ENCODE measurements at places on chromosomes 7 and 10.

- DNase-seq: no peak
Measured at GRCh38 chr10:4279655-4280054, 494.6 kb upstream of the KLF6 start.

- no peak for DNase-seq
Measured at GRCh38 chr7:126436213-126436868, 816.4 kb downstream of the GRM8 start.

DNA sequence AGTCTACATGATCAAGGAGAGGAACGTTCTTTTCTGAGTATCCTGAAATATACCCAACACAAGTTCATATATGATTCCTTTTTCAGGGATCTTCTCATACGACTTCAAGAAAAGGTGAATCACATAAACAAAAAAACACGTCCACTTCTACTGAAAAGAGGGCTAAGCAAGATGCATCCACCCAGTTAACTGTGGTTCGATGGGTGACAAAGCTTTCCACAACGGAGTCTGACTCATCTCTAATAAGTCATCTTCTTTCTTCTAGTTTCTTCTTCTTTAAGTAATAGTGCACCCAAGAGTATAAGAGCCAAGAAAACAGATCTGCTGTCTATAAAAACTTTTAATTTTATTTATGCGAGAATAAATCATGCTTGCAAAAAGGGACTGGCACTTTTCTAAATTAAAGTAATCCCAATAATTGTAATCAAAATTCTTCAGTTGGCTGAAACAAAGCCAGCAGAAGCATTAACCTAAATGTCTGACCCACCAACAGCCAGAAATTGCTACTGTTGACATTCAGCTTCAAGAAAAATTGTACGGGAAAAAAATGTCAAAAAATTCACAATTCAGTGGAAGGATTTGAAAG lies 146.9 kb upstream of the ANK3 start:
- no peak for DNase-seq

GRCh38 chr10:124074501-124075109 lies 18.8 kb downstream of the CHST15 start:
- no peak for DNase-seq

GRCh38 chr7:40571796-40572195 lies 437.0 kb downstream of the SUGCT start:
- no peak for DNase-seq

DNA sequence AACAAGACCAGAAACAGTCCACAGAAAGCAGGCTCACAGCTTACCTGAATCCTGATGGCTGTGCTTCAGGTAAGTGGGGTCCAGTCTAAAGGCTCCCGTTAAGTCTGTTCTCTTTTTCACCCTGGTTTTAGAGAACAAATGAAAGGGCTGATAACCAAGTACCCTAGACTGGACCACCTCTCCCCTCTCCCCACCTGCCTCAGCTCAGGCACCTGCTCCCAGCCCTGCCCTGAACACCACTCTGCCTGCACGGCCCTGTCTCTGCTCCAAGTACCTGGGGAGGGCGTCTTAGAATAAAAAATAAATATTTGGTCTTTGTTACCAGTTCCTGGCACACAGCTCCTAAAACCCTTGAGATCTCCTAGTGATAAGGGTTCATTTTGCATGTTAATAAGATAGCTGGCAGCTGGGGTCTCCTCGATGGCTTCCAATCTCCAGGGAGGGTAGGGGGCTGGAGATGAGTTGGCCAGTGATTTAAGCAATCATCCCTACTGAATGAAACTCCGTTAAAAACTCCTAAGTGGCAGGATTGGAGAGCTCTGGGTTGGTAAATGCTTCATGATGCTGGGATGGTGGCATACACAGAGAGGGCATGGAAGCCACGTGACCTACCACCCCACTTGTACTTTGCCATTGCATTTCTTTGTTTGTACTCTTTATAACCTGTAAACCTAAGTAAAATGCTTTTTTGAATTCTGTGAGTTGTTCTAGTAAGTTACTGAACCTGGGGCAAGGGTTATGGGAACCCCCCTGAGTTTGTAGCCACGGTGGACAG lies 29.8 kb upstream of the FIGNL1 start:
- DNase-seq: no peak

GRCh38 chr10:126701526-126701925 lies 31.0 kb upstream of the C10orf90 start:
- no peak for DNase-seq

GRCh38 chr10:95388539-95388938 lies 97.7 kb upstream of the PDLIM1 start:
- DNase-seq: no peak

DNA sequence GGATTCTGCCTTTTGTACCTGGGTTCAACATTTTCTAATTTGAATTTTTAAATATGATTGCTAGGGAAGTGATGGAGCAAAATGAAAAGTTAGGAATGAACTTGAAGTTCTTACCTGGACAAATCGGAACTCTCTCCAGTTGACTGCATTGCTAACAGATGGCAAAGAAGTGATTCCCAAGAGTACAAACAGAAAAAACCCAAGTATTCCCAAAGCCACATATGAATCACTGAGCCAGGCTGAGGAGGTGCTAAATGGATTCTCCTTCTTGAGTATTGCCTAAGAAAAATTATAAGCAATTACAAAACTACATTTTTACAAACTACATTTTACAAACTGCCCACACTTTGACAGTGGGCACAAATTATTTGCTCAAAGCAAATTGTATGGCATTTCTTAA lies 25.9 kb downstream of the STEAP4 start:
- no peak for DNase-seq

GRCh38 chr7:51456431-51457060 lies 139.9 kb upstream of the COBL start:
- DNase-seq: no peak

DNA sequence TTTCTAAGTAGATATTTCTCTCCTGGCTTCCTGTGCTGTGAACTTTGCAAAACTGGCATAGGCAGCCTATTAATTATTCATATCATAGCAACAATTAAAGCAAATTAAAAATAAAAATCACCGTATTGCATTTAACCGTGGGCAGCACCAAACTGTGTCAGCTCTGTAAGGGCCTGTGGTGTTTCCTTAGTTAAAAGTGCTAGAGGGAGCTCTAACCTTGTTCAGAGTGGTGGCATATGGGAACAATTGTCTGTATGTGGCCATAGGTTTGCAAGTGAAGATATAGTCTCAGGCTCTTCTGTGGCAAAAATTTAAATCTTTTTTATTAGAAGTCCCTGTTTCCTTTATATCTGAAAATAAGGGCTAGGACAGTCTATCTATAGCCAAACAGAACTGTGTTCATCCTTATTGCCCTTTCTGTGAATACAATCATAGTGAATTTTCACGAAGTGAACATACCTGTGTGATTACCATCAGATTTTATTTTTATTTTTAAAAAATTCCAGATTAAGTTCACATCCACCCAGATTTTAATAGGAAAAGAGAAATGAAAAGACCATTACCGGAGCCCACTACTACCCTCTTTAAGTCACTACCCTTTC lies 92.6 kb downstream of the POLL start:
- DNase-seq: no peak

GRCh38 chr7:17094963-17095574 lies 203.4 kb upstream of the AHR start:
- DNase-seq: no peak

- no peak for DNase-seq
Measured at GRCh38 chr10:121661451-121661851, 63.2 kb upstream of the FGFR2 start.

GRCh38 chr7:150372271-150373048 lies 3.8 kb downstream of the REPIN1 start:
- DNase-seq: no peak

DNA sequence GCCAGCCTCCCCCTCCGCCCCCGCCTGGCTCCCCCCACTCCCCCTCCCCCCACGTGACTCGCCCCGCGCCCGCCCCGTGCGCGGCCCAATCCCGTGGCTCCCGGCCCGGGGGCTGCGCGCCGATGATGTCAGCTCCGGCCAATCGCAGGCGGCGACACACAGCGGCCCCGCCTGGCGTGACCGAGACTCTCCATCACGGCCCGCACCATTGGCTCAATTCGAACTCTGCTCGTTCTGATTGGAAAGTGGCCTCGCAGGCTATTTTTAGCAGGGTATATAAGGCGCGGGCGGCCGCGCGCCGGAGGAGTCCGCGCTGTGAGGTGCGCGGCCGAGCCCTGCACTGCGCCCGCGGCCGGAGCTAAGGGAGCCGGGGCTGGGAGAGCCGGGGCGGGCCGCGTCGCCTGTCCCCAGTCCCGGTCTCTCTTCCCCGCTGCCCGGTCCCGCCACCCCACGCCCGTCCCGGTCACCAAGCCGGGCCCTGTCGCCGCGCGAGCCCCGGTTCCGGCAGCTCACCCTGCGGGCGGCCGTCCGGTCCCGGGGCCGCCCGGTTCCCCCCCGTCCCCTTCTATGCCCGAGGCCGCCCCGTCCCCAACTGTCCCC lies 342 bp upstream of the KLF6 start:
- peak; percentile 93 for DNase-seq

DNA sequence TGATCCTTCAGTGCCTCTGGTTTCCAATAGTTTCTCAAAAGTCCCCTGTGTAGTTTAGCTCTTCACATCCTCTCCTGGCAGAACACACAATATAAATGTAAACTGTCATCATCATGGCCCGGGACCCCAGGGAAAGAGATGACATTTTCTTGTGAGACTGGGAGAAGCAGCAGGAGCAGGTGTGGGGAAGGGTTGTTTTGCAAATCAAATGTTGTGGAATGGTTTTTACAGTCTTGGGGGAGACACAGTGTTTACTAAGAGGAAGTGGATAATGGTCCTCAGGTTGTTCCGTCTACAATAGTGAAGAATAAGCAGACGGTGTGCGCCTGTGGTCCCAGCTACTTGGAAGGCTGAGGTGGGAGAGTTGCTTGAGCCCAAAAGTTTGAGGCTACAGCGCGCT lies 159.1 kb downstream of the SEC23IP start:
- no peak for DNase-seq

DNA sequence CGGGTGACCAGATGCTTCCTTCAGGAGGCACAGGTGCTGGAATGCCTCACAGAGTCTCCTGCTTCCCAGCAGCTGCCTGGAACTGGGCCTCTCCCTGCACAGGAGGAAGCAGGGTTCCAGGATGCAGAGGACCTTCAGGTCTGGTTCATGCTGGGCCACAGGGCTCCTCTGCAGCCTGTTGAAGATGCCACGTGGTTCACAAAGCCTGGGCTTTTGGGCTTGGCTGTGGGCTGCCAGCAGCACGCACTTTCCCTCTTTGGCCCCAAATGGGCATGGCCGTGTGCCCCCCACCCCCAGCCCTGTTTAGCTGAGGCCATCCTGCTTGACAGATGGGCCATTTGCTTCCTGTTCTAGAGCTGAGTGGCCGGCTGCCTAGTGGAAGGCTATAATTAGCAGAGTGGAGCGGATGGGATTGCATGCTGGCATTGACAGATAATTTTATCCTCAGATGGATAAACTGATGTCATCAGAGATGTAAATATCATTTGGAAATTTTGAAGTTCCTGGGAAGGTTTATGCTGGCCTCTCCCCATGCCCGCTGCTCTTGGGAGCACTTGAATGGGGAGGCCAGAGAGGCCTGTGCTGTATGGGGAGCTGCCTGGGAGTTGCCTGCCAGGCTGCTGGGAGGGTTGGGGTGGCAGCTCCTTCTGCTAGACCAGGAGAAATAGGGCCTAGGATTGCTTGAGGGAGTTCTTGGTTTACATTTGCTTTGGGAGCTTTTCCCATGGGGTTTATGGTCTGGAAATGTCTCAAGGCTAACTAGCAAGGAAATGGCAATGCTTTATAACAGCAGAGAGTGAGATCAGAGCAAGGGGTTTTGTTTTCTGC lies 28.2 kb downstream of the TSPAN15 start:
- no peak for DNase-seq

- no peak for DNase-seq
Measured at GRCh38 chr7:50665403-50666123, 100.4 kb upstream of the DDC start.

DNA sequence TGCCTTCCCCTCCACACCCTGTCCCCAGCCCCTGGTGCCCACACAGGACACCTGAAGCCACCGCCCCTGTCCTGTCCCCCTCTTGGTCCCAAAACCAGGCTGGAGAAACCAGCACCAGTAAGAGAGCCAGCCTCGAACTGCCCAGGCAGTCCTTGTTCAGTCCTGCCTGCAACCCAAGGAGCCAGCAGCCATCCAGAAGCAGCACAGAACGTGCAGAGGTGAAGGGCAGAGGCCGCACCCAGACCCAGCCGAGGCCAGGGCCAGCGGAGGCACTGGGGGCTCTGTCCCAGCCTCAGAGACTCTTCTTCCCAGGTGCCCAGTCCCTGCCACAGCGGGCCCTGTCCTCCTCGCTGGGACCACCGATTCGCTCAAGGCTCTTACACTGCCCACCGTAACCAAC lies 23.3 kb upstream of the CNPY1 start:
- no peak for DNase-seq

GRCh38 chr10:43216931-43217562 lies 49.8 kb downstream of the RASGEF1A start:
- no peak for DNase-seq

DNA sequence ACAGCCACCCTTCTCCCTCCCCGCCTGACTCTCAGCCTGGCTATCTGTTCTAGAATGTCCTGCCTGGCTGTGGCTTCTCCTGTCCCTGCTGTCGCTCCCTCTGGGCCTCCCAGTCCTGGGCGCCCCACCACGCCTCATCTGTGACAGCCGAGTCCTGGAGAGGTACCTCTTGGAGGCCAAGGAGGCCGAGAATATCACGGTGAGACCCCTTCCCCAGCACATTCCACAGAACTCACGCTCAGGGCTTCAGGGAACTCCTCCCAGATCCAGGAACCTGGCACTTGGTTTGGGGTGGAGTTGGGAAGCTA lies 1.2 kb downstream of the EPO start:
- DNase-seq: no peak

- DNase-seq: no peak
Measured at GRCh38 chr7:55441774-55442522, 76.8 kb downstream of the LANCL2 start.

DNA sequence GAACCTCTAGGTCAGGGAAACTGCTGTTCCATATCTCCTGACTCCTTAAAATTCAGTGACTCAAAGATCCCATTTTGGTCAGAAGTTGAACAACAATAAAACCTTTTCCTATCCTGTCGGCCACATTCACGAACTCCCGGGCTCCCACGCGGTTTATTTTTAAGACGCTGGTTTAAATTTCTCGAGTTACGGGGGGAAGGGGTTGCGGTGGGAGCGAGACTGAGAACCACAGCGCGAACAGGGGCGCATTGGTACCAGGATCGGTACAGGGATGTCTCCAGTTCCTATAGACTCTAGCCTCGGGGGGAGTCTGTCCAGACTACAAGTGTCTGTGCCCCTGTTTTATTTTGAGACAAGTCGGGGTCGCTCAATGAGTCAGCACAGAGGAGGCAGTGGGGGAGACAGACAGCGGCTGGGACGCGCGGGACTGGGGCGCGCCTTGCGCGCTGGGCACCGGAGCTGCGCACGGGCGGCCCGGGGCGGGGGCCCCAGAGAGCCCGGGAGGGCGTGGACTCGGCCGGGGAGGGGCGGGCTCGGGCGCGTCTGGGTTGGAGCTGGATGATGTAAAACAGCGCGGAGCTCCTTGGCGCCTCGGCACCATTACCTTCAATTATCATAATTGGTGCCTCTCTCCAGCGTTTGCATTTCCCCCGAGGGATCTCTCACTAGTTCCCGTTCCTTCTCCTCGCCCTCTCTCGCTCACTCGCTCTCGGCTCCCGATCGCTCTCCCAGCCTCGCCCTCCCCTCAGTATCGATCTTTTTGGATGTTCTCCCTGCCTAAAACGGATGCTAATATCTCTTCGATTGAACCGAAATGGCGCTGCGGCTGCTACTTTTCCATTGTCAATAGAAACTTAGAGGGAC lies 8.7 kb upstream of the BAMBI start:
- DNase-seq: no peak
